ENCODE measurements at places on chromosomes 1 and 21.
A peak's percentile ranks its signal among the peaks of the same experiment; 100 is the strongest.

GRCh38 chr1:62241371-62242131, 46.9 kb downstream of the L1TD1 start:
- peak; percentile 54 for DNase-seq

- no peak for DNase-seq
Measured at GRCh38 chr1:179303200-179303785, 9.7 kb downstream of the SOAT1 start.

DNA sequence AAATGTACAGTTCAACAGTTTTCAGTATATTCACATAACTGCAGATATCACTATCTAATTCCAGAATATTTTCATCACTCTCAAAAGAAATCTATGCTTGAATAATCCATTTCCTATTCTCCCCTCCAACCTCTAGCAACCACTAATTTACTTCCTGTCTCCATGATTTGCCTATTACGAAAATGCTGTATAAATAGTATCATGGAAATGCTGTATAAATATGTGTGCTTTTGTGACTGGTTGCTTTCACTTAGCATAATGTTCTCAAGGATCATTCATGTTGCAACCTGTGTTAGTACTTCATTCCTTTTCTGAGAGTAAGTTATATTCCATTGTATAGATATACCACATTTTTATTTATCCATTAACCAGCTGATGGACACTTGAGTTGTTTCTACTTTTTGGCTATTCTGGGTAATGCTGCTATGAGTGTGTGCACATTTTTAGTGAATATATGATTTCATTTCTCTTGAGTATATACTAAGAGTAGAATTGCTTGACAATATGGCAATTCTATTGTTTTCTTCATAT, 115.6 kb downstream of the TNFSF18 start:
- no peak for DNase-seq

DNA sequence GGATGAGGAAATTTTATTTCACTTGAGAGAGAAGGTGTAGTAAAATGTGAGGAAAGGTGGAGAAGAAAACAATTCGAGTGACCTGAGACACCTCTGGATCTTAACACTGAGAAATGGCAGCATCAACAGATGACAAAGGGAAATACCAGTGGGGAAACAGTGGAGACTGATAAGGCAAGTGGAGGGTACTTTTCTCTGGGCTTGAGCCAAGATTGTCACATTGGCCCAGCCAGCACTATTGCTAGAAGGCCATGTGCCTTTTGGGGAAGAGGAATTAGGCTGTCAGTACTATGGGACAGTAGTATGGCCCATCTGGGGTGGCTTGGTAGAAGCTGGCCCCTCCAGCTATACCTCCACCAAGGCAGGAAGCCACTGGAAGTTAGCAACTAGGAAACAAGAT, 8.4 kb downstream of the SYPL2 start:
- no peak for DNase-seq

DNA sequence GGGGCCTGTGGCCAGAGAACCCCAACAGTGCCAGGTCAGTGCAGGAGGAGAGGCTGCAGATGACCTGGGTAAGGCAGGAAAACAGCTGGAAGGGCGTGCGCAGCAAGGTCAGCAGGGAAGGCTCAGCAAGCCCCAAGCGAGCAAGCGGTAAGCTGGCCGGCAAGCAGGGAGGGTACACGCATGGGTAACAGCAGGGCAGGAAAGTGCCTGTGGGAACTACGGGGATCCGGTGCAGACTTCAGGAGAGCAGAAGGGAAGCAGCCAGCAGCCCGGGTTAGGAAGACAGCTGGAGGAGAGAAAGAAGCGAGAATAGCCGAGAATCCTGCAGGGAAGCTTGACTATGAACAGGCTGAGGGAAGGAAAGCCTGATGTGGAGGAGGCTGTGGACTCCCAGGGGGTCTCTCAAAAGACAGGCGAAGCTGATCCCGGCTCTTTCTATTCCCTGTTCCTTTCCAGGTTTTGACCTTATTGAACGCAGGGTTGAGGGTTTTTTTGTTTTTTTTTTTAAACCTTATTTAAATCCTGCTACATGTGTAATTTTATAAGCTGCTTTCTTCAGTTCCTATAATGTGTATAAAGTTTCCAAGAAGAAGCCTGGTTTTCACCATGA, 20.9 kb downstream of the UMODL1 start:
- no peak for DNase-seq

- DNase-seq = no peak
Measured at GRCh38 chr1:184753117-184753516, 1.5 kb downstream of the EDEM3 start.

DNA sequence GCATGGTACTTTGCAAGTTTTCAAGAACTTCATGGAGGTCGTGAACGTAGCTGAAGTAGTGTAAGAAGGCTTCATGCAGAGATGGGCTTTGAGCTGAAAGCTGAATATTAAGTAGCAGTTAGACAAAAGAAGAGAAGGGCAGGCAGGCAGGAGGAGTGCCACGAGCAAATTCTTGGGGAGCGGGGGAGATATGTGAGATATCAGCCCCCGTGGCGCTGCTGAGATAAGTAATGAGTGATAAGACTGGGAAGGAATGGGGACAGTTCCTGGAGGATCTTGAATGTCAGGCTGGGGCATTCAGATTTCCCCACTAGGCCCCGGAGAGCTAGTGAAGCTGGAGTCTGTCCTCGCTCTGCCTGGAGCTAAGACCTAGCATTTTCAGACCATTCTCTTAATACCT, 27.9 kb upstream of the KIRREL1 start:
- no peak for DNase-seq
